ENCODE measurements at places on chromosomes 16 and 17.
A peak's percentile ranks its signal among the peaks of the same experiment; 100 is the strongest.

DNA sequence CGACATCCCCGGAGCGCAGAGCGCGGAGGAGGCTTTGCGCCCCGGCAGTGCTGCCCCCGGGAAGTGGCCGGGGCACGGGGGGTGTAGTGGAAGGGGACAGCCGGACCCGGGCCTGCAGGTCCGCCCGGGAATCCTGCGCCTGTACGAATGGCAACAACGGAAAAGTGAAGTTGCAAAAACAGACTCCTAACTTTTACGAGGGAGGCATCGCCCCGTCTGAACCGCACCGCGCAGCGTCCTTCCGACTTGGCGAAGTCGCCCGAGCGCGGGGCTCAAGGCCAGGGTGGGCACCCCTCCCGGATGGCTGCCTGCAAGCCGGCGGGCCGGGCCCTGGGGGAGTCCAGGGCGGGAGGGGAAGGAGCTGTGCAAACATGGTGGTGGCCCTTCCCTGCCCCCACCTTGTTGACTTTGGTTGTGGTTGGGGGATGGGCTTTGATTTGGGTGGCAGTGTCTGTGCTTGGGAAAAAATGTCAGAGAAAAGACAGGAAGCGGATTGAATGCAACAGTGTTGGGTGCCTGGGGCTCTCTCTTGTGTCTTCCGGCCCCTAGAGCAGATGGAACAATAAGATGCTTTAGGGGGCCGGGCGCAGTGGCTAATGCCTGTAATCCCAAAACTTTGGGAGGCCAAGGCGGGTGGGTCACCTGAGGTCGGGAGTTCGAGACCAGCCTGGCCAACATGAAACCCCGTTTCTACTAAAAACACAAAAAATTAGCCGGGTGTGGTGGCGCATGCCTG, 675 bp downstream of the RNF213 start:
- peak; percentile 33 for DNase-seq

- DNase-seq, result no peak
Measured at GRCh38 chr17:72270273-72270924, 149.6 kb downstream of the SOX9 start.

DNA sequence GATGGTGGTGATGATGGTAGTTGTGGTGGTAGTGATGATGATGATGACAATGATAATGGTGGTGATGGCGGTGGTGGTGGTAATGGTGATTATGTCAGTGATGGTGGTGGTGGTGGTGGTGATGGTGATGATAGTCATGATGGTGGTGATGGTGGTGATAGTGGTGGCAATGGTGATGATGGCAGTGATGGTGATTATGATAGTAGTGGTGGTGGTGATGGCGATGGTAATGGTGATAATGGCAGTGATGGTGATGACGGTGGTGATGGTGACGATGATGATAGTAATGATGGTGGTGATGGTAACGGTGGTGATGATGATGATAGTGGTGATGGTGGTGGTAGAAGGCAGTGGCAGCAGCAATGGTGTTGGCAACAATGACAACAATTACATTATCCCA, 55.3 kb downstream of the RBFOX3 start:
- DNase-seq, result no peak

DNA sequence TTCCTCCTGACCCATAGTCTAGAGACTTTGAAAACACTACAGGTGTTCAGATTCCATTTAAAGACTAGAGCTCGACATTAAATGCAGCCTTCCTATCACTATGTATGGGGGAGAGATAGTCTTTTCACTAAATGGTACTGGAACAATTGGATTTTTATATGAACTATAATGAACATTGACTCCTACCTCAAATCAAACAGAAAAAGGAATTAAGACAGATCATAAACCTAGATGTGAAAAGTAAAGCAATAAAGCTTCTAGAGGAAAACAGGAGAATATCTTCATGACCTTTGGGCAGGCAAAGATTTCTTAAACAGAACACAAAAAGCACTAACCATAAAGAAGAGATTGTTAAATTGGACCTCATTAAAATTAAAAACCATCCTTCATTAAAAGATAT, 18.8 kb upstream of the NOS2 start:
- DNase-seq, result no peak

DNA sequence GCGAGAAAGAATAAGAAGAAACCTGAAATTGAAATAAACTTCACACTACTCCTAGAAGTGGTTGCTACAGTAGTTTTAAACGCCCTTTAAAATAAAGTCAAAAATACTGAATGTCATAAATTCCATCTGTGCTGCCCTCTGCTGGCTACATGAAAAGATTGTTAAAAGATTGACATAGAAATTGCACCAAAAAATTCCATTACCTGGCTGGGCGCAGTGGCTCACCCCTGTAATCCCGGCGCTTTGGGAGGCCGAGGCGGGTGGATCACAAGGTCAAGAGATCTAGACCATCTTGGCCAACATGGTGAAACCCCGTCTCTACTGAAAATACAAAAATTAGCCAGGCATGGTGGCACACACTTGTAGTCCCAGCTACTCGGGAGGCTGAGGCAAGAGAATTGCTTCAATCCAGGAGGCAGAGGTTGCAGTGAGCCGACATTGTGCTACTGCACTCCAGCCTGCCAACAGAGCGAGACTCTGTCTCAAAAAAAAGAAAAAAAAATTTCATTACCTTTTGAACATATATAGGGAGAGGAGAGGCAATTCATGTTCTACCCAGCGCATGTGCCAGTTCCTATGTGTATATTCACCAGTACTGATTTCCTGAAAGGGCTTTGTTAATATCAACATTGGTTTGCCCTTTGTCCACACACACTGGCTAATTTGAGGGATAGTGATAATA, 36.5 kb downstream of the CYTH1 start:
- DNase-seq, result no peak

DNA sequence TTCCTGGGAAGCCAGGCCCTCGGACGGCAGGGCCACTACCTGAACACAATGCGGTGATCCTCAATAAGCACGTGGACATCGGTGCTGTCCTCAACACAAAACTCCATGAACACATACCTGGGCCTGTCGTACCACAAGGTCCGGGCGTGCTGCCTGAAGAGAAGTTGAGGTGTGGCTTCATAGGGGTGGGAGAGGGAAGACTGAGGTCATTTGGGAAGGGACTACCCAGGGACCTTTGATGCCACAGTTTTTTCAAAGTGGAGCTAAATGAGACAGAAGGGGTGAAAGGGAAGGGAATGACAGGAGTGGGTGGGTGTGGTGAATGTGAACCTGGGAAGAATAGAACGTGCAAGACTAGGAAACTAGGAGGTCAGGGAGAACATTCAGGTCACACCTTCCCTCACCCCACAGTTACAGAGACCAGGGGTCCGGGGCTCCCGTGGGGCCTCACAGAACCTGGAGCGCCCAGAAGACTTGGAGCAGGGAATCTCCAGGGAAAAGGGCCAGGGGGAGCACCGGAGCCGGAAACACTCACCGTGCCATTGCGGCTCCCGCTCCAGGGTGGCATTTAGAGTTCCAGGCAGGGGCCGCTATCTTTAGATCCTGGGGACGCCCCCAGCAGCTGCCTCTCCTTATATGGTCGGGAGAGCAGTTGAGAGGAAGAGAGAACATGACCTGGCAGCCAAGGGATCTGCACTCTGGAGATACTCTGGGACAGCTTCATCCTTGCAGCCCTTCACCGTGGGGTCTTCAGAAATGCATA, at the start of gene PTGES3L:
PTGES3L (minus strand) TSS at position 570 of the 763 bp plus-strand sequence; CDS start at position 543, 27 bp downstream.
- DNase-seq, result no peak

- DNase-seq, result no peak
Measured at GRCh38 chr16:53372992-53373871, 61.0 kb upstream of the RBL2 start.

GRCh38 chr16:72480911-72481310, 309.0 kb upstream of the PMFBP1 start:
- no peak for DNase-seq

GRCh38 chr17:34363183-34363661, at the start of gene CCL1:
Gene CCL1, minus strand, starts transcription at chr17:34363233. Its CDS starts 72 bp downstream, at chr17:34363161.
- DNase-seq, result no peak

GRCh38 chr16:82037666-82038065, 2.6 kb downstream of the HSD17B2 start:
- no peak for DNase-seq

GRCh38 chr16:66906916-66907836, 11.5 kb downstream of the CDH16 start:
- DNase-seq, result no peak

- no peak for DNase-seq
Measured at GRCh38 chr17:55520402-55520801, 9.2 kb upstream of the SMIM36 start.

DNA sequence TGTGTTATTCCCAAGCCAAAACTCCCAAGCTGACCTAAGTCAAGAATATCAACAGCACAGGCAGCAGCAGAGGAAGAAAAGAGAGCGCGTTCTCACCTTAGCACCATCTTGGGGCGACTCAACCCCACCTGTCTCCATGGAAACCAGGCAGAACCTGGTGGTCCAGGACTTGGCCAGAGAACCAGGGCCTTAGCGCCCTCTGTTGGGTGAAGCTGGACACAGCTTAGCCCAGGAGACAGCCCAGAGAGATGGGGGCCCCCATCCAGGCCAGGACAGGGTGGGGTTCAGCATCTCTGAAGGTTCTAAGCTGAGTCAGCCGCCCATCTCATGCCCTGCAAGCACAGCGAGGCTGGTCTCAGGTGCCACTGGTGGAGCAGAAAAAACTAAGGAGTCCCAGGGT, 60.1 kb upstream of the TMEM132E start:
- no peak for DNase-seq

Measured in omental fat pad (tissue), 4 donors.